Activated CD4-positive, alpha-beta T cell treated with anti-CD3 and anti-CD28 coated beads, Interleukin-2, amount 50 U/mL, for 16 hours (primary cell): ENCODE measurements at places on chromosomes 7 and 10.
A peak's percentile ranks its signal among the peaks of the same experiment; 100 is the strongest.

DNA sequence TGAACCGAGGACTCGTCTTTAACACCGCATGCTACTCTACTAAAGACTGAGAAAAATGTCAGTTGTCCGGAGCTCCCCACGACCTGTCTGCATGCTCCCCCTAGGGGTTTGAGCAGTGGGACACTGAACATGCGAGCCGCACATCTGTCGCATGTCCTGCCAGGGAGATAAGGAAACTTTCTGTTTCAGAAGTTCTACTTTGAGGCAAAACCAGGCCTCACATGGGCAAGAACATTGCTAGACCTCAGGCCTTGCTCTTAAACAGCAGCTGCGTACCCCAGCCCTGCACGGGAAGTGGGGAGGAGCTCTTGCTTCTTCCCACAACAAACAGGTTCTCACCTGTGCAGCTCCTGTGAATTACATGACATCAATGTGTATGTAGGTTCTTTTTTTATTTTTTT is 30.3 kb upstream of the HERPUD2 start:
- peak; percentile 79 for DNase-seq

GRCh38 chr10:4834898-4835405 is 8.9 kb downstream of the AKR1E2 start:
- DNase-seq = no peak

GRCh38 chr7:134016223-134016941 is 110.8 kb upstream of the LRGUK start:
- peak; percentile 5 for DNase-seq

- DNase-seq = no peak
Observed at GRCh38 chr10:15320522-15321203, 50.4 kb downstream of the FAM171A1 start.

- DNase-seq = no peak
Observed at GRCh38 chr7:95847061-95847460, 74.7 kb downstream of the DYNC1I1 start.

DNA sequence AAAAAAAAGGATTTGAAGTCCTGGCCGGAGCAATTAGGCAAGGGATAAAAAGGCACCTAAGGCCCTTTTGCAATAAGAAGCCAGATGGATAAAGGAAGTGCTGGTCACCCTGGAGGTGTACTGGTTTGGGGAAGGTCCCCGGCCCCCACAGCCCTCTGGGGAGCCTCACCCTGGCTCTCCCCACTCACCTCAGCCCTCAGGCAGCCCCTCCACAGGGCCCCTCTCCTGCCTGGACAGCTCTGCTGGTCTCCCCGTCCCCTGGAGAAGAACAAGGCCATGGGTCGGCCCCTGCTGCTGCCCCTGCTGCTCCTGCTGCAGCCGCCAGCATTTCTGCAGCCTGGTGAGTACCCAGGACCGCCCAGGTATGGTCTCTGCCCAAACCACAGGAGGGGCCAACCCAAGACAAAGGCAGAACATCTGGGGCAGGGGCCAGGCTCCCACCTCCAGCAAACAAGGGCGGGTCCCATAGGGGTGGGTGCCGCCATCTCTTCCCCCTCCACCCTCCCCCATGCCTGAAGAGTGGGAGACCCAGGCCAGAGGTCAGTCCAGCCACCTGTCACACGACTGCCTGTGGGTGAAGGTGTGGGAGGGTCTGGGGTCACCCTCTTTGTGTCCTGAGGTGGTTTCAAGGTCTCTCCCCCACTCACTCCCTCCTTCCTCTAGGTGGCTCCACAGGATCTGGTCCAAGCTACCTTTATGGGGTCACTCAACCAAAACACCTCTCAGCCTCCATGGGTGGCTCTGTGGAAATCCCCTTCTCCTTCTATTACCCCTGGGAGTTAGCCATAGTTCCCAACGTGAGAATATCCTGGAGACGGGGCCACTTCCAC is at the start of gene PILRB:
Gene PILRB, plus strand, starts transcription at position 91 of the 830 bp plus-strand sequence. Its CDS starts 186 bp downstream, at position 277.
- DNase-seq = no peak
